ENCODE measurements at places on chromosomes 1 and 21.

DNA sequence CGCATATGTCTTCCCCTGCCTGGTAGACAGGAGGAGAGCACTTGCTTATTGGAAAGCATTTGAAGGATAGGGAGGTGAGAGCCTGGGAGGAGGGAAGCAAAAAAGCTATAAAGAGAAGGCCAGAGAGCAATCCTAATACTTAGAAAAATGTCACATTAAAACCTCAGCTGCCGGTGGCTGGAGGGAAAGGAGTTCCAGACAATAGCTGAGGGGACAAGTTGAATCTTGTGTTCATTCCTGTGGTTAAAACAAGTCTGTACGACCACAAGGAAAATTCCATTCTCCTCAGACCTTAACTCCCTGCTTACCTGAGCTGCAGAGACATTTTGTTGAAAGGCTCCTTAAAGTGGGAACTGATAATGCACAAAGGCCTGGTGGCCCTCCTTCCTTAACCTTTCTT lies 218.8 kb upstream of the CAMK1G start:
- DNase-seq: no peak

- DNase-seq: no peak
Measured at GRCh38 chr1:85289207-85289847, 12.9 kb upstream of the BCL10 start.

DNA sequence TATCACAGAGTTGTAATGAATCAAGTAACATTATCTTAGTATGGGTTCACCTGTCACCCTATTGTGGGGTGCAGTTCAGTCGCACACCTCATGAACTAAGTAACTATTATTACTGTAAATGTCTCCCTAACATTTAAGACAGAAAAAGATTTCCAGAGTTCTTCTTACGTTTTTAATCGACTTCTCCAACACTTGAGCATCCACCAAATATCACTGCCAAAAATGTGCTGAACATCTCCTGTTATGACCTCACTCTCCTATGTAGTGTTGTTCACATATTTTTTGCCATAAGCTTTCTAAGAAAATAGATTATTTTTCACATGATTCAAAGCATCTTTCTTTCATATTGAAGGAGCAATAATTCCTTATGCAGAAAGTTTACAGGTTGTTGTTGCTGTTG lies 1.3 kb downstream of the TTLL7 start:
- DNase-seq: no peak

DNA sequence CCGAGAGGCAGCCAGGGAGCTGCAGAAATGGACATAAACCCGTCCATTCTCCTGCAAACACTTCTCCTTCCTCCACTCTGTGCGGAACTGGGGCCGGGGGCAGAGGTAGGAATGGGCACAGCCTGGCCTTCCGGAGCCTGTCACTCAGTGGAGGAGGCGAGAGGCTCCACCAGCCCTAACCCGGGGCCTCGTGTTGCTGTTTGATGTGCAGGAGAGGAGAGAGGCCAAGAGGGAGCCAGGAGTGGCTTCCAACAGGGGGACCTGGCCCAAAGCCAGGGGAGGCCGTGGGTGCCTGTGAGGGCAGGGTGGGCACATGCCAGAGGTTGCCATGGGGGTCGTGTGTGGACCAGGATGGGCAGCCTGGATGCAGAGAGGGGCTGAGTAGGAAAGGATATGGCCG lies 158.1 kb upstream of the ARHGEF16 start:
- DNase-seq: no peak

DNA sequence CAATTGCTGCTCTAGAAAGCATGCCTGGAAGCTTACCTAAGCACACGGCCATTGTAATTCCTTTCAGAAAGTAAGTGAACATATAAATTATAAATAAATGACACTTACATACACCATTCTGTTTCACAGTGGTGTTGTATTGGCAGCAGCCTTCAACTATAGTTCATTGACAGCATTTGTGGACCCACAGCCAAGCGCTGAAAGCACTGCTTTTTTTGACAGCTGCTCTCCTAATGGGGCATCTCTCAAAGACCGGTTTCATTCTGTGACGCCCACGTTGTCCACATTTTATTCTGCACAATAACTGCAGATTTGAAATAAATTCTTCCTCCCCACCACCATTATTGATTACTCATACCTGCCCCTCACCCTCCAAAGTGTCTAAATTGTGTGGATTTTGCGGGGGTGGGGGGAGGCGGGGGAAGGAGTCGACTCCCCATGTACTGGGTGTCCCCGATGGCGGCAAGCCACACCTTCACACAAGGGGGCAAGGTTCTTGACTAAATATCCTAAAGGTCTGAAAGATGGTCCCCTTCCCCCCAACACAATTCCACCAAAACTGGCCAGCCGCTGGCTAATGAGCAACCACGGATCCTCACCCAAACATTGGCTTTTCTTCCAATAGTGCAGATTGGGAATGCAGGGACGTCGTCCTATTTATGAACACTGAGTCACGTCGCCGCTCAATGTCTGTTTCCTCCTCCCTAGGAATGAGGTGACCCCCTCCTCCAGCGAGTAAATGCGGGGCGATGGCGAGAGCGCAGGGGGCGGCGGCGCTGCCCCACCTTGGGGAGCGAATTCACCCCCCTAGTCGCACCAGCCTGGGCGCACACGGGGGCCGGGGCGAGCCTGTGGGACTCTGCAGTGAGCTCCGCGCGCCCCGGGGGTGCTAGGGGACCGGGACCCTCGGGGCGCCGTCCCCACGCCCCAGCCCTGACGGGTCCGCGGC lies 960 bp downstream of the RCAN1 start:
- no peak for DNase-seq

DNA sequence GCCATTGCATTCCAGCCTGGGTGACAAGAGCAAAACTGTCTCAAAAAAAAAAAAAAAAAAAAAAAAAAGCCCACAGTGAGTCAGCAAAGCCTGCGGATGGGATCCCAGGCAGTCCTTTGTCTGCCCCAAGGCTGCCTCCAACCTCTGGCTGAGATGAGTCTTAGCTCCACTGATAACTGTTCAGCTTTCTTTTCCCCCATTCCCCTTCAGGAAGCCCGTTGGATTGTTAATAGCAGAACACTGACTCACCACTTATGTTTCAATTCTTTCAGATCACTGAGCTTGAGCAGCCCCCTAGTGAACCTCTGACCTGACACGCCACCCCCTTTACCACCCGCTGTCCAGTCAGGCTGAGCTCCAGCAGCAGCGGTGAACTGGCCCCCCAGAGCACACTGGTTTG lies 57.5 kb downstream of the ERG start:
- DNase-seq: no peak
